ENCODE measurements at places on chromosomes 2 and 18.

GRCh38 chr2:186533717-186534116 lies 47.7 kb downstream of the ZC3H15 start:
- DNase-seq = no peak

DNA sequence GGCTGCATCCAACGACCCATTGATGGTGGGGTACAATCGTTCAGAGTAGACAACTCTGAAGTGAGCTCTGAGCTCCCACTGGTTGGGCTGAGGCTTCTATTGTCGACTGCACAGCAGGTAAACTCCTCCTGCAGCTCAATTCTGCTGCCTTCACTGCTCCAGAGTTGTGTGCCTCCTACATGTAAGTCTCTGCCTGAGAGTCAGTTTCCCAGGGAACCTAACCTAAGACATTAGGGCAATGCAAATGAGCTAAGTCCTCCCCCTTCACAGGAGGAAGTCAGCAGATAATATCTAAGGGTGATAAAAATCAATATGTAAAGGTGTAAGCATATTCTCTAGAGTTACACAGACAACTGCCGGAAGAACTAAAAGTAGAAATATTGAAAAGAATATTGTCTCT lies 22.5 kb upstream of the ACYP2 start:
- no peak for DNase-seq

DNA sequence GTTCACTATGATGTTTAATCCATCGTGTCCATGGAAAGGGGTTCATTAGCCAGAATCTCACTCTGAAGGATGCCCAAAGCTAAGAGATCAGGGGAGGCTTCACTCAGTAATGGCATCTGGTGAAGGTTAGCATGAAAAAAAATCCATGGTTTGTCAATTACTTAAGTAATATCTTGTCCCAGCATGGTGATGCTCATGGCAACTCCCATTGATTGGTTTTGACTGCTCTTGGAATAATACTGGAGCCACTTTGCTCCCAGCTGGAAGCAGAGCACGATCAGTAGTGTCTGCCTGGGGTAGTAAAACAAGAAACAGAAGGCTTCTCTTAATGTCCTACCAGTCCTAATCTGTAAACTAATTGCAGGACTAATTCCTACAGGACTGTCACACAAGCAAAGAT lies 799.4 kb downstream of the CNTNAP5 start:
- no peak for DNase-seq

DNA sequence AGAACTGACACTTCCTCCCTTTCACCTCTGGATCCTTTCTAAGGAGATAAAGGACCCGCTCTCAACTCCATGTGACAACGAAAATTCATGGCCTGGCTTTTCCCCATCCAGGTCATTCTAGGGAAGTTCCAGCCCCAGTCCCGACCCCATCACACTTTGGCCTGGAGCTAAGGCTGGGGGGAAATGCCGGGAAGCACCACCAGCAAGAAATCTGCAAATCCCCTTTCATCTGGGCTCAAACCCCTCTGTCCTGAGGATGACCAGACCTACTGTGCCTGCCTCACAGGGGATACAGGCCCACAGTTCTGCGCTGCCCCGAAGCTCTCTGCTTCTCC lies 1.3 kb downstream of the SIX2 start:
- no peak for DNase-seq

- no peak for DNase-seq
Measured at GRCh38 chr2:32783469-32783868, 155.6 kb downstream of the TTC27 start.

DNA sequence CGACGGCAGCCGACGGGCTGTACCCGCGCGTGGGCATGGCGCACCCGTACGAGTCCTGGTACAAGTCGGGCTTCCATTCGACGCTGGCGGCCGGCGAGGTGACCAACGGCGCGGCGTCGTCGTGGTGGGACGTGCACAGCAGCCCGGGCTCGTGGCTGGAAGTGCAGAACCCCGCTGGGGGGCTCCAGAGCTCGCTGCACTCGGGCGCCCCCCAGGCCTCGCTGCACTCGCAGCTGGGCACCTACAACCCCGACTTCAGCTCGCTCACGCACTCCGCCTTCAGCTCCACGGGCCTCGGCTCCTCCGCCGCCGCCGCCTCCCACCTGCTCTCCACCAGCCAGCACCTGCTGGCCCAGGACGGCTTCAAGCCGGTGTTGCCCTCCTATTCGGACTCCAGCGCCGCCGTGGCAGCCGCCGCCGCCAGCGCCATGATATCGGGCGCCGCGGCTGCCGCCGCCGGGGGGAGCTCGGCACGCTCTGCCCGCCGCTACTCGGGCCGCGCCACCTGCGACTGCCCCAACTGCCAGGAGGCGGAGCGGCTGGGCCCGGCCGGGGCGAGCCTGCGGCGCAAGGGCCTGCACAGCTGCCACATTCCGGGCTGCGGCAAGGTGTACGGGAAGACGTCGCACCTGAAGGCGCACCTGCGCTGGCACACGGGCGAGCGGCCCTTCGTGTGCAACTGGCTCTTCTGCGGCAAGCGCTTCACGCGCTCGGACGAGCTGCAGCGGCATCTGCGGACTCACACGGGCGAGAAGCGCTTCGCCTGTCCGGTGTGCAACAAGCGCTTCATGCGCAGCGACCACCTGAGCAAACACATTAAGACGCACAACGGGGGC lies 2.0 kb downstream of the SP9 start:
- DNase-seq = peak; percentile 59

DNA sequence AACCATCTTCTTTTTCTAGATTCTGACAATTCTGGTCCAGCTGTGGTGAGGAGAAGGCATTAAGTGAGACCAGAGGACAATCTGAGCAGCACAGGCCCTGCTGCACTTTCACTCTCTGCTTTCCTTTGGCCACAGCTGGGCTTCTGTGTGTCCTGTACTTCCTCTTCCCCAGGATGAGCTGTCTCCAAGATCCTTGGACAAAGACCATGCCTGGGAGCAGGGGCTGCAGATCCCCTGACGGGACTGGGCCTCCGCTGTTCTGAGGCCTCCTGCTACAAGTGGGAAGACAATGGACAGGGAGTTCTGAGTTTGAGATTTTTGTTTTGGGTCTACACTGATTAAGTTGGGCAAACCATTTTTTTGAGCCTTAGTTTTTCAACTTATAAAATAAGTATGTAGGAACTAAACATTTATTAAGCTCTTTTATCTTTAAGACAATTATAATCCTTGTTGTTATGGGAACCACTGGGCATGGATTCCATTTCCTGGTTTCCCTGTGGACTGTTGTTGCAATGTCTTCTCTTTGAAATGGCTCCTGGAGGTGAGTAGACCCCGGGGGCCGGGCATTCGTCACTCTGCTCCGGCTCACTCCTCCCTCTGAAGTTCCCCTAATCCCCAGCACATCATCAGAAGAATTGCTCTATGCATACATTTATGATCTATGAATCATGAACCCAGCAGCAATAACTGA lies 266.6 kb downstream of the ACTR3 start:
- no peak for DNase-seq

- DNase-seq = no peak
Measured at GRCh38 chr2:128584296-128584890, 265.7 kb upstream of the HS6ST1 start.

Data from WERI-Rb-1 (cell line).